Calu3 (cell line): ENCODE measurements at places on chromosomes 3 and 15.

GRCh38 chr3:115248274-115248673, 101.2 kb upstream of the ZBTB20 start:
- DNase-seq, result no peak

DNA sequence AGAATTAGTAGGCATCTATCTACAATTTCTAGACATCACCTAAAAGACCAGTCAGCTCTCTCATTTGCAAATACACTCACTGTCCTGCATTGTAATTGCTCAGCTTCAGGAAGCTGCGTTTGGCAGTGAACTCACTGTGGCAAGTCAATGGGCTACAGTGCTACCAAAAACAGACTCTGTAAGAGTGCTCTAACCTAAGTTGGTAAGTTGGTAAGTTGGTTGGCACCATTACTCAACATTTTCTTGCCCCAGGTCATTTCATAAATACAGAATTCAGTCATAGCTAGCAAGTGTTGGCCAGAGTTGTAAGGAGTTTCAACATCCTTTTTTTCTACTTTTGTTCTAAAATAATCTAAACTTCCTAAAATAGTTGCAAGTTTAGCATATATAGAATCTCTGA, 466.3 kb downstream of the NAALADL2 start:
- no peak for DNase-seq

DNA sequence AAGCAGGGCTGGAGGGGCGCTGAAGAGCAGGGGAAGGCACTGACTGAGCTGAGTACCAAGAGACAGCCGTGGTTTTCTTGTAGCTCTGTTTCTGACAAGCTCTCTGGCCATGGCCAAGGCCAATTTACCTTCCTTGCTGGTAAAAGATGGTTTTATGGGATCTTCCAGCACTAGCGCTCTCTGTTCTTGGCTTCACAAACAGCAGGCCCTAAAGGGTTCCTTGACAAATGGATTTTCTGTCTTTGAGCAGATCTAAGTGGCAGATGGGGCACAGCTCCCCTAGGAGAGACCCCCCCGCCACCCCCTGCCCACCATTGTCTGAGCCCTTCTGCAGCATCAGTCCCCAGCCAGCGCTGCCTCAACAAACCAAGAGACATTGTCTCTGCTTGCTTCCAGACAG, 66.6 kb downstream of the GAP43 start:
- no peak for DNase-seq

DNA sequence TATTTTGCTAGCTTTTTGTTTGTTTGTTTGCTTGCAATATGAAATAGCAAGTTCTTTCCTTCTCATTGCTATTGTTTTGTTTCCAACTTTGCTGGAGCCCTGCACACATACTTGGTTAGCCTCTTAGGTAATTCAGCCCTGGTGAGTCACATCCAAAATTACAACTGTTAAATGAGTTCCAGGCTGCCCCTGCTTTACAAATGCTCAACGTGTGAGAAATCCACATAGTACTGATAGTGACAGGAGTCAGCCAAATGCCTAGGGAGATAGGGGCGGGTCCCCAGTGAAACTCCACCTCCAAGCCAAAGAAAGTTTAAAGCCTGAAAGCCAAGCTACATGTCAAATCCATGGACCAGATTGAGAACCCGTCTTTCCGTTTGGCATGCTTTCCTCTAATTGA, 81.3 kb upstream of the RNF7 start:
- DNase-seq, result no peak

- no peak for DNase-seq
These were observed 47.2 kb downstream of the MCF2L2 start for GRCh38 chr3:183381179-183381578.

DNA sequence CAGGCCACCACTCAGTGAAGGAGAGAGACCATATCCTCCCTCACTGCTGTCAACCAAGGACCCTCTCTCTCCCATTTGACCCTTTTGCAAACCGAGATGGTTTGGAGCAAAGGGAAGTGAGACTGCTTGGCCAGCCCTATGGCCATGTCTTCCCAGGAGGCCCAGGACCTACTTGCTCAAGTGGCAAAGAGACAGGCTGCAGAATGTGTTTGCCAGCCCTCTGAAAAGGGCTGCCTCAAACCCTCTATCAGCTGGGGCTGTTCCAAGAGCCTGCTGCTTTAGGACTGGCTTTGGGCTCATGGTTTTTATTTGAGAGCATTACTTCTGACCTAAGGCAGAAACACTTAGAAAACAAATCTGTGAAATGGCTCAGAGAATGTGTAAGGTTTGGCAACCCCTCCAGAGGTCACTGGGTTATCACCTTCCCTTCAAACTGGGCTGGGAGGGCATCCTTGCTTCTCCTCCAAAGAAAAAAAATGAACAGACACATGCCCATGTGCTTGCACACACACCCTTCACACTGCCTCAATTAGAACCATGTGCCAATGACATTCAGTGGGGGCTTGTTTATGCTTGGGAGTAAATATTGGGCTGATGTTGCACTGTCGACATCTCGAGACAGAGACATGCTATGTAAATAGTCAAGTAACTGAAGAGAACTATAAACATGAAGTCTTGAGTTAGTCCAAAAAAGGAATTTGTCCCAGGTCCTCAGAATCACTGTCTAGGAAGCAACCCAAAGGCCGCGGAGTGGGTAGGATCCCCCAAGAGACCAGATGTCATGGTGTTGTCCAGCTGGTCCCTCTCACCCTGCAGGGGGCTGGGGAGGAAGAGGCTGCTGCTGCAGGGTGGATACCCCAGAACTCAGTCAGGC, 49.8 kb upstream of the CTDSPL start:
- DNase-seq, result no peak

DNA sequence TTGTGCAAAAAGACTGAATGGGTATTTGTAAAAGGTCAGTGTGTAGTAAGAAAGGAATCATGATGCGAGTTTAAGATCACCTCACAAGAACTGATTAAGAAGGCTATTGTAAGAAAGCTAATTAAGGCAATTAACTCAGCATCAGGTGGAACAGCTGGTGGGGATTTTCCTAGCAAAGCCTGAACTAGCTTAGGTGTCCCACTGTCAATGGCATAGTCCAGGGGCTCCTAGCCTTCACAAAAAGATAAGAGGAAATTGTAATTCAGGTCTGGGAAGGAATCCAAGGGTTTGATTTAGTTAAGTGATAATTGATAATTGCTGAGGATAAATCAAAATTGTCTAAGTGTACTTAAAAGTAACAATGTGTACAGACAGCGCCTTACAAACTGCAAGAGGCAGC, 901.6 kb downstream of the TUSC7 start:
- no peak for DNase-seq
